NCI-H748 treated with DMSO at 0.1 percent for 48 hours (cell line): ENCODE measurements at places on chromosomes 6 and 20.

- no peak for DNase-seq
Measured at GRCh38 chr6:168025831-168026710, 28.6 kb downstream of the KIF25 start.

DNA sequence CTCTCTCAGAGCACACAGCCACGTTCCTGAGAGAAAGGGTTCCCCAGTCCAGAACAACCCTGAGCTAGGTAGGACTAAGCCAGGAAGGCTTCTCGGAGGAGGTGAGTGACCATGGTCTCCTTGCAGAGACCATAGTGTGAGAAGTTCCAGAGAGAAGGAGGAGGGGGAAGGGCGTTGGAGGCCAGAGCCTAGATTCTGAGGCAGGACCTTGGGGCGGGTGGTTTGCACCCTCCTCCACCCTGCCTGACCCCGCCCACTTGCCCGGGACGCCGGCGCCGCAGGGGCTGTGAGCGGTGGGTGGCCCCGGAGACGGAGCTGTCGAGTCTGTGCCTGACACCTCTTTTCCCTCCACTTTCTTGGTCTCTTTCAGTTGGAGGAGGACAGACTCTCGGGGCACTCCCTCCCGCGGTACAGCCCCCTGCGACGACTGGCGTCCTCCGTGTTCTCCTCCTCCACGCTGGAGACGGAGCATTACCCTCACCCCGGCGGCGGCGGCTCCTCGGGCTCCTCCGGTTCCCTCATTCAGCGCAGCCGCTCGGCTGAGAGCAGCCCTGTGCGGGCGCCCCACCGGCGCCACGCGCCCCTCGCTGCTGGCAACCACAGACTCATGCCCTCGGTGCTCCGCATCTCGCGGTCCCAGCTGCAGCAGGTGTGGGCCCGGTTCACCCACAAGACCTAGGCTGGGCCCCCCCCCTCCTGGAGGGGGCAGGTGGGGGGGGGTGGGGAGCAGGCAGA is 26.2 kb downstream of the TTBK1 start:
- no peak for DNase-seq

DNA sequence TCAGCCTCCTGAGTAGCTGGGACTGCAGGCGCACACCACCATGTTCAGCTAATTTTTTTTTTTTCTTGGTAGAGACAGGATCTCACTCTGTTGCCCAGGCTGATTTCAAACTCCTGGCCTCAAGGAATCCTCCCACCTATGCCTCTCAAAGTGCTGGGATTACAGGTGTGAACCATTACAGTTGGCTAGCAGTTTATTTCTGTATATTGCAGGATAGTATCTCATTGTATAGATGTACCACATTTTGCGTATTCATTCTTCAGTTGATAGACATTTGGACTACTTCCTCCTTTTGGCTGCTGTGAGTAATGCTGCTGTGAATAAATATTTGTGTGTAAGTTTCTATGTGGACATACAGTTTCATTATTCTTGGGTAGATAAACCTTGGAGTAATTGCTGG is 32.9 kb downstream of the ASXL1 start:
- DNase-seq = no peak

- DNase-seq = no peak
Measured at GRCh38 chr6:1542764-1543163, 67.0 kb upstream of the FOXC1 start.

DNA sequence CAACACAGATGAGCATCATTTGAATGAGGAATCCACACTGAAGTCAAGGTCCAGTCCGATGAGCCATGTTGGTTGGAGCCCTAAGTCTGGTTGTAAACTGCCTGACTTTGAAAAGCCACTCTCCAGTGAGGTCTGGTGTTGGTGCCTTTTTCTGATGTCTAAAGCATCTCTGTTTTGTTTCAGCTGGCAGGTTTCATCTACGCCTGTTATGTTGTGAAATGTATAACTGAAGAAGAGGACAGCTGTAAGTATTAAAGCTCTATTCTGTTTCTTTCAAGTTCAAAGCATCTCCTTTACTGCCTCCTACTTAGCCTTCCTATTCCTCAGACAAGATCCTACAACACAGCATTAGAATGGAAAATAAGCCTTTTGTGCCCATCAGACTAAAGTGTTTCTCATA is 171.1 kb upstream of the RNF217 start:
- no peak for DNase-seq

- no peak for DNase-seq
Measured at GRCh38 chr6:137738931-137739504, 128.0 kb upstream of the TNFAIP3 start.

- DNase-seq = no peak
Measured at GRCh38 chr6:46291275-46291633, 120.5 kb upstream of the ENPP5 start.

- DNase-seq = no peak
Measured at GRCh38 chr6:137765059-137765458, 102.0 kb upstream of the TNFAIP3 start.

GRCh38 chr20:32731882-32732266 is 11.4 kb downstream of the COMMD7 start:
- DNase-seq = no peak

DNA sequence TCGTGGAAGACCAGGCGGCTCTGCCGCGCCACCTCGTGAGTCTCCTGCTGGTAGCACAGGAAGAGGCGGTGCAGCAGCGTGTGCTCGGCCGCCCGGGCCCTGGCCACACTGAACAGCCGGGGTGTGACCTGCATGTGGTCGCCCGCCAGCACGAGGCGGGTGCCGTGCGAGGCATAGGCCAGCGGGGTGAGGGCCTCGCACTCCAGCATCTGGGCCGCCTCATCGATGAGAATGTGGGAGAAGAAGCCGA is 7.0 kb downstream of the HELZ2 start:
- DNase-seq = no peak

- no peak for DNase-seq
Measured at GRCh38 chr20:59131551-59132285, 31.9 kb upstream of the ZNF831 start.

DNA sequence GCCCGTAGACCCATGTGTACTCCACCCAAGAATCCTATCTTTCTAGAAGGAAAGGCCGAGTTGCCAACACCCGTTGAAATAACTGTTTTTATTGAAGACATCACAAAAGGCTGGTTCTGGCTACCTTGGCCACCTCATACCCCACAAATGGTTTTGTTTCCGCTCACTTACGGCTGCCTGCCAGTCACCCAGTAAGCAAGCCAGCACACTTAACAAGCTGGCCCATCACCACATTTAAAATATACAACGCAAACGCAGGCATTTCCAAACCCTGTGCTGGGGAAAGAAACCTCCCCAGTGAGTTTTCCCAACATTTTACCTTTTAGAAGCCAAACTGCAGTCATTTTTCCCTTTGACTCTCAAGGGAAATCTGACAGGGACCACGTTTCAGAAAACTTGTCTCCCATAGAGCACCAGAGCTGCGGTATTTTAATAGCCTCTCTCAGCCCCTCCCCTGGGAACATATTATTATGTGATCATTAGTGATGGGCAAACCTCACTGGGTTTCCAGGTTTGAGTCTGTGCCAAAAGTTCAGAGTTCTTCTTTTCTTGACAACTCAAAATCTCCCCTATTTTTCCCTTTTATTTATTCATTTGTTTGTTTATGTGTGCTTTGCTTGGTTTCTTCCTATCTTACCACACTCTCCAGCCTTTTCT is 36.7 kb upstream of the BMP2 start:
- no peak for DNase-seq

GRCh38 chr6:5095236-5095635 is 10.1 kb downstream of the PPP1R3G start:
- no peak for DNase-seq

- no peak for DNase-seq
Measured at GRCh38 chr20:61985096-61985495, 80.6 kb downstream of the TAF4 start.

DNA sequence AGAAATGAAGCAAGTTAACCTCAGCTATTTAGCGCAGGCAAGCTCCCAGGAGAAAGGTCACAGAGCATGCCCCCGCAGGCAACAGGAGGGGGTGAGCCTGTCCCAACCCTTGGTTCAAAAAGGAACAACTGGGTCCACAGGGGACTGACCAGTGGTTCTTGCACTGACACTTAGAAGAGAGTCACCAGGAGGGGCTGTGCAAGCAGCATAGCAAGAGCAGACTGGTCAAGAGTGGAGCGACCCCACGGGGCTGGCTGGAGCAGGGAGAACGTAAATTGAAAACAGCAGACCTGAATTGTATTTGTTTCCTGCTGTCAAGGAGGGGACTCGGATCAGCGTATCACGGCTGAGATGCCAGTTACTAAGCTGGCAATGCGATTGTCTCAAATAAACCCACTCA is 32.8 kb downstream of the GABRR1 start:
- DNase-seq = no peak

- no peak for DNase-seq
Measured at GRCh38 chr6:81977486-81977885, 225.0 kb upstream of the TENT5A start.

DNA sequence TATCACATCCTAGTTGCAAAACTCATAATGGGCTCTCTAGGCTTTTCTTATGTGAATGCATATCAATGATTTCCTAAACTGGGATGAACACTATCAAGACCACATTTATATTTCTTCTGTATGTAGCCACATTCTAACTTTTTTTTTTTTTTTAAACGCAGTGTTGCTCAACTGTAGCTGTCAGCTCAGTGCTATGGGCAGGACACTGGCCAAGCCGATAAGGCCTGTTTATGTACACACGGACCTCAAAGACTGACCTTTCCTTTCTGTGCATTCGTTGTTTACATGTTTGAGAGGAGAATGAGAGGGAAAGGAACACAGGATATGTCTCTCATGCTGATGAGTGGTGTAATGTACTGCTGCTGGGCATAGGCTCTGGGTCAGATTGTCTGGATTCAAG is 75.1 kb upstream of the B3GAT2 start:
- no peak for DNase-seq

- peak; percentile 43 for DNase-seq
Measured at GRCh38 chr6:30885481-30885998, 1.2 kb downstream of the DDR1 start.

DNA sequence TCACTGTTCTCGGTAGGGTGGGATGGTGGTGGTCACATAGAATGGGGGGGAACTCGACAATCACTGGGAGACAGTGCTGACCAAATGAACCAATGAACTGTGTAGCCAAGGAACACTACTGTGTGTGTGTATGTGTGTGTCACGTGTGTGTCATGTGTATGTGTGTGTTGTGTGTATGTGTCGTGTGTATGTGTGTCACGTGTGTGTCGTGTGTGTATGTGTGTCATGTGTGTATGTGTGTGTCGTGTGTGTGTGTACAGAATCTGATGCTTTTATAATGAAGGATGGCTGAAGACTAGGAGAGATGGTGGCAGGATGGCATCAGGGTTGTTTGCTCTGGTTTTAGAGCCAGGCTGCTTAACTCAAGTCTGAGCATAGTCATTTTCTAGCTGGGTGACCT is 99.1 kb upstream of the DUSP22 start:
- DNase-seq = no peak

DNA sequence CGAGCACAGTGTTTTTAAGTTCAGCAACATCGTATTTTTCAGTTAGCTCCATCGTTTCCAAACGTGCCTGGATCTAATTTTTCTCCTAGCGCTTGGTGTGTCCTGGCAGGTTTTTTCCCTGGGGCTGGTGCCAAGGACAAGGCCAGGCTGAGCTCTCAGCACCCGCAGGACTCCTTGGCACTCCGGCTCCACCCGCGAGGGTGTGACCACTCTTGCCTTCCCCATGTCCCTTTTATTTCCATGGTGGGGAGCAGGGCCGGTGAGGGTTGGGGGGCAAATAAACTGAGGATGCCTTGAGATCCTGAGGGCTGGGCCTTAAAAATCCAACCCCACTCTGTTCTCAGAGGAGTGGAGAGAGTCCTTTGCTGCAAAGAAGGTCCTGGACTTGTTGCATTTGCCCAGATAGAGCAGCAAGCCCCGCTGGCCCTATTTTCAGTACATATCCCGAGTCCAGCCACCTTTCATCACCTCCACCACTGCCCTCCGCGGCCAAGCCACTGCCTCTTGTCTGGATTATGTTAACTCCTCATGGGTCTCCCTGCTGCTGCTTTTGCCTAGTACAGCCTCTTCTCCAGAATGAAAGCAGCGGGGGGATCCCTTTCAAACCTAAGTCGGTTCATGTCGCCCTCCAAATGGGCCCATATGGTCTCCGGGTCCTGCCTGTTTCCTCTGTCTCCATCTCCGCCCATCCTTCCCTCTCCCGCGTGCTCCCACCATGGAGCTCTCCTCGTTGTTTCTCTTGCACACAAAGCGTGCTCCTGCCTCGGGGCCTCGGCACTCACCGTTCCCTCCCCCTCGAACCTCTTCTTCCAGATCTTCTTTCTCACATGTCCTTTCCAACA is 4.5 kb upstream of the RAB44 start:
- no peak for DNase-seq

DNA sequence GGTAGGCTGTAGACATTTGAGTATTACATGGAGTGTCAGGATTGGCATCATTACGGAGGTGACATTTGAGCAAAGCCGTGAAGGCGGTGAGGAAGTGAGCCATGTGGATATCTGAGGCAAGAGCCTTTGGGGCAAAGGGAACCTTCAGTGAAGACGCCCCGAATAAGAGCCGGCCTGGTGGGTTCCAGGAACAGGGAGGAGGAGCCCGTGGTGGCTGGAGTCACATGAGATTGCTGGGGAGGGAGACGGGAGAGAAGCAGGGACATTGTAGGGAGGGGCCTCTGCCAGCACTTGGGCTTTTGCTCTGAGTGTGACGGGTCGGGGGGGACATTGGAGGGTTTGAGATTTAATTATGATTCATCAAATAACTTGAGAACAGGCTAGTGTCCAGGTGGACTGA is 78.3 kb downstream of the PHACTR3 start:
- no peak for DNase-seq

DNA sequence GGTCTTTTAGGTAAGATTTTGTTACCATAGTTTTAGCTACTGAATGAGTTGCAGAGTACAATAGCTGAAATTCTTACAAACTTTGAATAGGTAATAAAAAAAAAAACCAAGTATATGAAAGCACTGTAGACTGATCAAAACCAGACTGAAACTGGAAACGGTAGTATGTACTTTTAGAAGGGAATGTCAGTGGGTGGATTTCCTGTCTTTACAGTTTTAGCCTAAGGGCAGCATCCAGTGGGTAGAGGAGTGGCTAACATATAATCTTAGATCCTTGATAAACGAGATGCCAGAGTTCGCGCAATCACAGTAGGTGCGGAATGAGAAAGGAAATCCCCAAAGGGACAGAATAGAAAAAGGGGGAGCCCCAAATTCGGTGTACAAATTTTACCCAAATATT is 385.9 kb upstream of the RUNX2 start:
- DNase-seq = no peak

GRCh38 chr20:63417097-63417737 is 55.2 kb downstream of the KCNQ2 start:
- no peak for DNase-seq

DNA sequence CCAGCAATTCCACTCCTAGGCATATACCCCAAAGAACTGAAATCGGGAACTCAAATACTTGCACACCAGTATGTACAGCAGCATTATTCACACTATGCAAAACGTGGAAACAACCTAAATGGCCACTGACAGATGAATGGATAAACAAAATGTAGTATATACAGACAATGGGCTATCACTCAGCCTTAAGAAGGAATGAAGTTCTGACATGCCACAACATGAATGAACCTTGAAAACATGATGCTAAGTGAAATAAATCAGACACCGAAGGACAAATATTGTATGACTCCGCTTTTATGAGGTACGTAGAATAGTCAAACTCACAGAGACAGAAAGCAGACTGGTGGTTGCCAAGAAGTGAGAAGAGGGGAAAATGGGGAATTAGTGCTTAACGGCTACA is 59.1 kb upstream of the CCN6 start:
- DNase-seq = no peak

GRCh38 chr6:82022614-82023129 is 224.9 kb downstream of the IBTK start:
- no peak for DNase-seq

- peak; percentile 66 for DNase-seq
Measured at GRCh38 chr6:88780714-88781389, 182.6 kb downstream of the RNGTT start.

- DNase-seq = no peak
Measured at GRCh38 chr6:43082806-43083655, 6.9 kb downstream of the PTK7 start.
